ENCODE measurements at places on chromosomes 12 and 14. TPM values are rescaled to one million over a fixed set of nuclear protein-coding genes. Genes with fewer than 3 reads are reported as not detected.

DNA sequence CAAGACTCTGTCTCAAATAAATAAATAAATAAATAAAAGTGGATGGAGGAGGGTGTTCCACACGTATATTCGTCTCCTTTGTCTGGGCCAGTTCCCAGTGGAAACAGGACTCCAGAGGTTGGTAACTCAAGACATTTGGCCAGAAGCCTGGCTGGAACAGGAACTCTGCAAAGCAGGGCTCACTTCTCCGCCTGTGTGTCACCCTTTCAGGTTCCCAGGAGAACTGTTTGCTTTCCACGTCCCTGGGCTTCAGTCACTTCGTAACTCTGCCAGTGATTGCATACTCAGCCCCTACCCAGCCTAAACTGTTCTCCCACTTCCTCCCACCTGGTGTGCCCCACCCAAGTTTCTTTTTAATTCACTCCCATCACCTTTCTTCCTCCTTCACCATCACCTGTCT lies 7.0 kb upstream of the UBE2N start:
- DNase-seq, result no peak

DNA sequence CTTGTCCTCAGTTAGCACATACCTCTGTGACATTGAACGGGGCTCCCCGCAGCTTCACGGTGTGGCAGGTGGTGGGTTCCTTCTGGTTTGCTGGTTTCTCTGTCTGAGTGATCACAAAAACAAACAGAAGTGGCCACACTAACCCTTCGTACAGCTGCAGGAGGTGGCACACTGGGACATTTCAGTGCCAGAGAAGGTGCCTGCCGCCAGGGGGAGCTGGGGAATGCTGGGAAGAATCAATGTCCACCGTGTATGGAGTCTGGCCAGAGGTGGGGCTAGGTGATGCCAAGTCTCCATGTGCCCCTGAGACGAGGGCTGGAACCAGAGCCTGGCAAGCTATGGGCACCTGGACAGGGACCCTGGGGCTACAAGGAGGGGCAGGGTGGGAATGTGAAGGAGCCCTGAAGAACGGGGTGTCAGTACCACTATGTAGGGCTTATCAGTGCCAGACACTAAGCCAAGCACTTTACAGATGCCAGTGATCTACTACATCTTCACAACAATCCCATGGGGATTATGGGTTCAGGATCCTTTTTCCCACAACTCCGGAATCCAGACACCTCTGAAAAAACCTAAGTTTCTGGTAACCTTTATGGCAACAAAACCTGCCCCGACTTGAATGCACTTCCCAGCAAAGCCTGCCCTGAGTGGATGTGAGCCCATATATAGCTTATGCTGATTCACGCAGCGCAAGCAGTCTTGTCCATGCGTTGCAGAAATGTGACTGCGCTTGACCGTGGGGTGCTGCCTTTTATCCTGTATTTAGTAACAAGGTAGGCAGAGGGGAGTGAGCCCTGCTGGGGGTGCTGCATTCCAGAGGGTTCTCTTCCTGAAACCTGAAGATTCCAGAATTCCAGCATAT lies 10.8 kb downstream of the RBM19 start:
- DNase-seq, result no peak

DNA sequence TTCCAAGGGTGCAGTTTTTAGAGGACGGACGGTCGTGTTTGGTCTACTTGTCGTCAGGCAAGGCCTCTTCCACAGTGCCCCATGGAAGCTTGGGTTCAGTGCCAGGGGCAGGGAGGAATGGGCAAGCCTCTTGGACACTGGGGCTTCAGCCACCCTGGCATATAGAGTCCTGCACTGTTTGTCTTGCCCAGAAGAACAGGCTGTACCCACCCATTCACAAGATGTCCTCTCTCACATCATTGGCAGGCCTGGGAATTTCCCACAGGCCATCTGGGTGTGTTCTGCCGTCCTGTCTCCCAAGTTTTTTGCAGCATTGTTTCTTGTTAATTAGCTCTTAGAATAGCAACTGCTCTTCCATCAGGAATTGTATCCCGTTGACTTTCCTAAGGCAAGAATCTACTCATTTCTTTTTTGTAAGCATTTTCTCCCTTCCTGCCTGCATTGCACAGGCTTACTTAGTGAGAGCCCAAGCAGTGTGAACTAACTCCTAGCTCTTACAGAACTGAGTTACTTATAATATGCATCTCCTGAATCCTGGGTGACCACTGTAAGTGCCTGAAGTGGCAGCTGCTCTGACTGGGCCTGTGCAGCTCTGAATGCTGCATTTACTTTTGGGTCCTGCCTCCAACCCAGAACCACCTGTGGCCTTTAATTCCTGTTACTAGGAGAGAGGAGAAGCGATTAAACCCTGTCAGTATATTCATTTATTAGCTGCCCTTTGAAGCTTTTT lies 149.4 kb upstream of the HIF1A start:
- DNase-seq, result no peak

- no peak for DNase-seq
These were observed 1210.8 kb downstream of the GALC start for GRCh38 chr14:86782092-86782580.

P2RX2 gene
- 4.1 TPM for total RNA-seq

PMEL gene
- 3.5 TPM for total RNA-seq

DNA sequence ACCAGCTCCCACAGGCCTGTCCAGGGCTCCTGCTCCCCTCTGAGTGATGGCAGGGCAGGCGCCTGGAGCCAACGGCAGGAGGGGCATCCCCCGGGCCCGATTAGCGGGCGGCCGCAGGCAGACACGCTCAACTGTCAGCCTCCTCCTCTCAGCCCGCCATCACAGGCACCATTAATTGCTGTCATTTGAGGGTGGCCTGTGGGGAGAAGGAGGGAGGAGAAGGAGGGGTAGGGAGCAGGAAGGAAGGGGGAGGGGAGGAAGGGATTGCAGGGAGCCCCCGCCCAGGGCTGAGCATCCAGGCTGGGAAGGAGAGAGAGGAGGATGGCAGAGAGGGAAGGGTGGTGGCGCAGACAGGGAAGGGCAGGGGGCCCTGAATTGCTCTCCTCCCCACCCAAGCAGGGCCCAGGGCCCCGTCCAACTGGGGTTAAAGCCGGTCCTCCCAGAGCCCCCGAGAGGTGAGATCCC lies 36.1 kb downstream of the NCOR2 start:
- DNase-seq, result no peak

- no peak for DNase-seq
These were observed 53.4 kb downstream of the SPTB start for GRCh38 chr14:64826333-64826732.

SUSD6 gene
- 103 TPM for total RNA-seq

LTBP2 gene
- 34.7 TPM for total RNA-seq

SLC7A8 gene
- total RNA-seq, result 48.1 TPM

TAS2R14 gene
- total RNA-seq, result 3.4 TPM

KRT71 gene
- not detected for total RNA-seq

DNA sequence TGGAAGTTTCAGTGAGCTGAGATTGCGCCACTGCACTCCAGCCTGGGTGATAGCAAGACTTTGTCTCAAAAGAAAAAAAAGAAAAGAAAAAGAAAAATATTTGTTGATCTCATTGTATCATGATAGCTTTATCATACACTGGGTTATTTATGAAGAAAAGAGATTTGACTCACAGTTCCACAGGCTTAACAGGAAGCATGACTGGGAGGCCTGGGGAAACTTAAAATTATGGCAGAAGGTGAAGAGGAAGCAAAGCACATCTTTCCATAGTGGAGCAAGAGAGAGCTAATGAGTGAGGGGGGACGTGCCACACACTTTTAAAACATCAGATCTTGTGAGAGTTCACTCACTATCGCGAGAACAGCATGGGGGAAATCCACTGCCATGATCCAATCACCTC lies 72.7 kb upstream of the FUT8 start:
- DNase-seq, result no peak
